ENCODE measurements at places on chromosomes 13 and 19.

DNA sequence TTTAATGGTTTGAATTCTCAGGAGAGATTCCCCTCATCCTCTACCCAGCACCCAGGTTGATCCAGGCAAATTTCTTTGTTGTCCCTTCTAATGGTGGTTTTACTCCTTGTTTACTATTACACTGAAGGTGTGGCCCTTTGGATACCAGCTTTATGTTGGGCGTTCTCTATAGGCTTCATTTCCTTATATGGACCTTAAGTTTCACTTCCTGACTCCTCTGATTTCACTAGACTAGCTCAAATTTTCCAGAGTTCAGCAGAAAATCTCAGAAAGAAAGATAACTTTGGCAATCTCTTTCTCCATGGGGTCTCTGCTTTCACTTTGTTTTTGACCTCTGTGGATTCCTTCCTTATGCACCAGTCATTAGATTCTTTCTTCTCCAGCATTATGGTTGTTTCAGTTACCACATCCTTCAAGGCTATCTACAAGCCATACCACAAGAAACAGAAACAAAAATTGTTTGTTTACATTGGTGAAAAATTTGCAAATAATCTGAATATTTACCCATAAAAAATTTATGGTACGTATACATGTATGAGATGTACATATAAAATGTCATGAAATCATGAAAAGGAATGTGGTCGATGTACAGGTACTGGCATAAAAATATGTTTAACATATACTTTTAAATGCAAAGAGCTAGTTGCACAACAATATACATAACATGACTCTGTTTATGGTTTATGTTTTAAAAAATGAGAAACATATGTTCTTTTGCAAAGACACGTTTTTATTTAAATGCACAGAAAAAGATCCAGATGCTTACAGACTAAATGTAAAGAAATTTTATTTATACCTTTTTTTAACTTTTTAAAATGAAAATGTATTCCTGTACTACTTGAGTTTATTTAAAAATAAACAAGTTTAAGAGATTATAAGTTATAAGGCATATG lies 212.6 kb downstream of the LACC1 start:
- no peak for DNase-seq

- peak; percentile 20 for DNase-seq
Observed at GRCh38 chr13:46728777-46729176, 68.2 kb downstream of the ESD start.

DNA sequence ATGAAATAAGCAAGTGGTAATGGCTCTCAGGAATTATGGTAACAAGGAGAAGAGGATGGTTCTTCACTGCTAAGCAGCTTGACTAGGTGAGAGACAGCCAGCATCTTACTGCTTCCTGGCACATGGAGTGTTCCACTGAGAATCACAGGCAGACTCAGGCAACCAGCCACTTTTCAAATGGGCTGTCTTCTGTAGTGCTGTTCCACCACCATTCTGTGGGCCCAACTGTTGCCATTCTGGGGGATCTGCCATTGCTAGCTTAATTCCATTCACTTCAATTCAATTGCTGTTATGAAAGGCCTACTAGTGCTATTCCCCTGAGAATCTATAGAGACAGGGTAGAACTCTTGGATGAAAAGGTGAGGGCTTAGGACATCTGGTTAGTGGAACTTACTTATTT lies 341.9 kb downstream of the KCNRG start:
- DNase-seq = no peak

DNA sequence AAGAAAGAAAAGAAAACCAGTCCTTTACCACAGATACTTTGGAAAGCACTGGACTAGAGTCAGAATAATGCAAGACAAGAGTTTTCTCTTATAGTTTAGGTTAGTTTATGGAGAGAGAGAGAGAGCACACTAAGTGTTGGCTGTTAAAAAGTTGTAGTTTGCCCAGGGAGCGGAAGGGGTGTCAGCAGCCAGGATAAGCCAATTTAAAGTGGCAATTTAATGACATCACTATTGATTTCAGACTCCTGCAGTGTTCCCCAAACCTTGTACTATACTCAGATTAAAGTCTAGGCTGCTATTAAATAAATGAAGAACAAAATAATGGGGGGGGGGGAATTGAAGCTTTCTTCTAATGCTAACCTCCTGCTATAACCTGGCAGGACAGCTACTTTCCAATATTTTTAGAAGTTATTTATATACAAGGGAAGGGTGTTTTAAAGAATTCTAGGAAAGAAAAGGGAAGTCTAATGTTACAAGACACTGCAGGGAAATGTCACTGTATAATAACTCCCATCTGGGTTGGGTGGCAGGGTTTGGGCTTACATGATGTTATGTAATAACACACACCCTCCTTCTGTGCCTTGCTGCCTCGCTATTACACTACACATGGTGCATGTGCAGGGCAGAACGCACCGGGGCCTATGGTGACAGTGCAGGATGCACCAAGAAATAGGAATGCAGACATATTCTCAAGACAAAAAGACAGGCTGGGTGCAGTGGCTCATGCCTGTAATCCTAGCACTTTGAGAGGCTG lies 19.9 kb downstream of the TPT1 start:
- no peak for DNase-seq

DNA sequence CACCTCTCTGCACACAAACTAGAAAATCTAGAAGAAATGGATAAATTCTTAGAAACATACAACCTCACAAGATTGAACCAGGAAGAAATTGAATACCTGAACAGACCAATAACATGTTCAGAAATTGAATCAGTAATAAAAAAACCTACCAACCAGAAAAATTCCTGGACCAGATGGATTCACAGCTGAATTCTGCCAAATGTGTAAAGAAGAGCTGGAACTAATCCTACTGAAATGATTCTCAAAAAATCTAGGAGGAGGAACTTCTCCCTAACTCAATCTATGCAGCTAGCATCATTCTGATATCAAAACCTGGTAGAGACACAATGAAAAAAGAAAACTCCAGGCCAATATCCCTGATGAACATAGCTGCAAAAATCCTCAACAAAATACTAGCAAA lies 166.7 kb downstream of the RGCC start:
- DNase-seq = no peak

- DNase-seq = no peak
Observed at GRCh38 chr13:28658539-28658795, 463 bp upstream of the POMP start.

DNA sequence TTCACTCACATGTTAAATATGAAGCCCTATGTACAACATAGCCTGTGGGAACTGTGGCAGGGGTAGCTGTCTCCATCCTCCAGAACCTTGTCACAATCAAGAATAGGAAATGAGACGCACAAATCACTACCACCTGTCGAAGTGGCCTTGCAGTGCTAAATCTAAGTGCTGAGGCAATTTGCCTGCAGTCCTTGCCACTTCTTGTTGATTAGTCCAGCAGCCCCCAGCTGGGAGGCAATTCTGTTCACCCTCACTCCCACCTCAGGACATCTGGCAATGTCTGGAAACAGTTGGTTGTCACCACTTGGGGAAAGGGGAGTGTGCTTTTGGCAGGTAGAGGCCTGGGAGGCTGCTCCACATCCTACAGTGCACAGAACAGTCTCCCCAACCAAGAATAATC lies 10.7 kb downstream of the RFX2 start:
- DNase-seq = no peak

- no peak for DNase-seq
Observed at GRCh38 chr13:66098931-66099628, 1131.1 kb downstream of the PCDH9 start.

DNA sequence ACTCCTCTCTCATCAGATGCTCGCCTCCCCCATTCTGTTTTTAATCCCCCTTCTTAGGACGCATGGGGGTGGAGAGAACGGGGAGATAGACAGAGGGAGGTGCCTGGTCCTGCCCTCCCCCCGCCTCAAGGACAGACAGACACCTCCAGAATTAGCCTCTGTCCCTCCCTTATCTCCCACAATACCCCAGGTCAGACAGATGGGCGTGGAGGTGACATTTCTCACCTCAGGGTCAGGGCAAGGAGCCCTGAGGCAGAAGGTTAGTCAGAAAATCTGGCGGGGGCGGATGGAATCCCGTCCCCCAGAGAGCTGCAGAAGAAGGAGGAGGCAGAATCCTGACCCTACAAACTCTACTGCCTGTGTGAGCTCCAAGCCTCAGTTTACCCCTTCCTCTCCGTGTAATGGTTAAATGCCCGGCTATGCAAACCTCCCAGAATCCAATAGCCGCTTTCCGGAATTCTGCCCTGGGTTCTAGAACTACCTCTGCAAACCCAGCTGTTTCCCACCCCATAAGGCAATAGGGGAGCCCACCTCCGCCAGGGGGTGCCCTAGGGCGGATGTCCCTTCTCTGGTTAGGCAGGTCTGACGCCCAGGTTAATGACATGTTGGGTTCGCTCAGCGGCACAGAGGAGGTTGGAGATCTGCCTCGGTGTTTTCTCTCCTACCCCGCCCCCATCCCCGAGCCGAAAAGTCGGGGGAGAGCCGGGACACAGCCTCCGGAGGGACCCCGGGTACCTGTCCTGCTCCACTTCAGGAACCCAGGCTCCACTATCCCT lies 900 bp downstream of the PPP1R13L start:
- peak; percentile 85 for DNase-seq

DNA sequence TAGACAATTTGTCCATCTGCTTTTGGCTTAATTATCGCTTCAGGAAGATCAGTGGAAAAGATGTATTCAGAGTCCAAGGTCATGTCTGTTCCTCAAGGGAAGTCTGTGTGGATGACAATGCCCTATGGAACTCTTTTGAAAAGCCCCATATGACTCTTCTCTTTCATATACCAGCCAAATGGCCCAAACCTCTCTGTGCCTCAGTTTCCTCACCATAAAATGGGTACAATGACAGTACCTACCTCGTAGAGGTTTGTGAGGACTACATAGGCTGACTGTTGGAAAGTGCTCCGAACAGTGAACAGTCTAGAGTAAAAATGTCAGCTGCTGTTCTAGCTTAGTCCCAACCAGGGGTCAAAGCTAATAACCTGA lies 104.6 kb downstream of the COL4A2 start:
- DNase-seq = no peak

- no peak for DNase-seq
Observed at GRCh38 chr13:73365681-73366080, 306.9 kb downstream of the KLF5 start.

DNA sequence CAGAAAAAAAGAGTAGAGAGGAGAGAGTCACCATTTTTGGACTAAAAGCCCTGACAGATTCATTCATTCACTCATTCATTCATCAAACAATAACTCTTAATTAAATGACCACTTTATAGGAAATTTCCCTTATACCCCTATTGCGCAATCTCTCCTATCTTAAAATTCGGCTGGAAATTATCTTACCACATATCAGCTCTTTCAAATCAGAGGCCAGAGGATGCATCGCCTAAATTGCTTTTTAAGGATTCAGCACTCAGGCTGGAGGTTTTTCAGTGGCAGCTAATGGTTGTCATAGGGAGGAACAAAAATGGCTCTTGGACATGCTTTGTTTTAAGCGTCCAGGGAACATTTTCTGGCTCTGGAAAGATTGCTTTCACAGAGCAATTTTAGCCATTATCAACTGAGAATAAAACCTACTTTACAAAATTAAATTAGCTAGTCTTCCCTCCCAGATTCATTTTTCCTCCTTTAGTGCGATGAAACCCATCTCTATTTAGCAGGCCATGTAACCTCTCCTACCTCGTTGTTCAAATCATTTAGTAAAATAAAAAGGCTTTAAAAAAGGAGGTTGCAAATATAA lies 115.2 kb downstream of the OLFM4 start:
- DNase-seq = no peak

- DNase-seq = no peak
Observed at GRCh38 chr13:58160980-58161379, 529.4 kb downstream of the PCDH17 start.

DNA sequence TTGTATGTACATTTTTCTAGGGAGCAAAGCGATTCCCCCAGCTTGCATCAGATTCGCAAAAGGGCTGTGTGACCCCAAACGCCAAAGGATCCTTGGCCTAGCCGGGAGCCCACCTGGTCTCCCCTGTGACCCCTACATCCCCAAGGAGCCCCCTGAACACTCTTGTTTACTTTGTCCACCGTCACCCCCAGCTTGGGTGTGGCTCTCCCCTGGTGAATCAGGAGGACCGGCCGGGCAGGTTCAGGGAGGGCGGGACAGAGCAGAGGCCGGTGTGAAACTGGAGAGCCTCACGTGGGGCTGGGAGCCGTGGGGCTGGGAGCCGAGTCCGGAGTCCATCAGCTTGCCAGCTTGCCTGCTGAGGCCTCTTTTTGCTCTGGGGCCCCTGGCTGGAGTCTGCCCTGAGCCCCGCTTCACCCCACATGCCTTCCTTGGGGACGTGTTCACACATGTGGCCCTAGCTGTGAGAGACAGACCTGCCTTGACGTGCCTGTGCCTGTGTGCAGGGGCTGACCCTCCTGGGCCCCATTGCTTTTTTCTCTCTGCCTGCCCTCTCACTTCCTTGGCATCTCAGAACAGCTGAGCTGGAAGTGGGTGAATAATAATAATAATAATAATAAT lies 2.0 kb downstream of the ITPKC start:
- peak; percentile 60 for DNase-seq

DNA sequence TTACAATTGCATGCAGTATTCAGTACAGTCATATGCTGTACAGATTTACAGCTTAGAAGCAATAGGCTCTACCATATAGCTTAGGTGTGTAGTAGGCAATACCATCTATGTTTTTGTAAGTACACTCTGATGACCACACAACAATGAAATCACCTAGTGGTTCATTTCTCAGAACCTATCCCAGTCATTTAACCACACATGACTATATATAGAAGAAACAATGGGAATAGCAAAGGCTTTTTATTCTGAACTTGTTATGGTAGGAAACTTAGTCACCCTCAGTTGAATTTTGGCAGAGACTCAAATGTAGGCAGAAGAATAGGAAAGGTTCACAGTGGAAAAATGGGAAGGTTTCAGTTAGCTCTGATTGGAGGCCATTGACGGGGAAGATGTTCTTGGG lies 1075.1 kb upstream of the MIR17HG start:
- DNase-seq = no peak

DNA sequence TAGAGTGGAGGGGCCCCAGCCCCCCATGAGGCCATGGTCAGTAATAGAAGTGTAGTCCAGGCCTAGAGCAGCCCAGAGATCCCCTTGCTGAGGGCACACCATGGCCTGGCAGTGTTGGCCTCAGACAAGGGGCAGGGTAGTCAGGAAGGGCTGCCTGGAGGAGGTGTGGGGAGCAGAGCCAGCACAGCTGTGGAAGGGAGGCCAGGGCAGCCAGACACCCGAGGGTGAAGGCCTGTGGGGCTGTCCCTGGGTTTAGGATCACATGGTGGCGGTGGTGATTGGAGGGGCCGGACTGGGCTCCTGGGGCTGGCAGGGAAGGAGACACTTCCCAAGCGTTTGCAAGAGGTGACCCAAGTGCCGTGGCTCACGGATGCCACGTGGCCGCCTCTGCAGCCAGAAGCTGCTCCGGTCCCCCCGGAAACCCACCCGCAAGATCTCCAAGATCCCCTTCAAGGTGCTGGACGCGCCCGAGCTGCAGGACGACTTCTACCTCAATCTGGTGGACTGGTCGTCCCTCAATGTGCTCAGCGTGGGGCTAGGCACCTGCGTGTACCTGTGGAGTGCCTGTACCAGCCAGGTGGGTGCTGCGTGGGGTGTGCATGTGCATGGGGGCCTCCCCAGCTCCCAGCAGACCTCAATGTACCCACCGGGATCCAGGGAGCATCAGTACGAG lies 11.6 kb upstream of the TEKTIP1 start:
- DNase-seq = no peak

DNA sequence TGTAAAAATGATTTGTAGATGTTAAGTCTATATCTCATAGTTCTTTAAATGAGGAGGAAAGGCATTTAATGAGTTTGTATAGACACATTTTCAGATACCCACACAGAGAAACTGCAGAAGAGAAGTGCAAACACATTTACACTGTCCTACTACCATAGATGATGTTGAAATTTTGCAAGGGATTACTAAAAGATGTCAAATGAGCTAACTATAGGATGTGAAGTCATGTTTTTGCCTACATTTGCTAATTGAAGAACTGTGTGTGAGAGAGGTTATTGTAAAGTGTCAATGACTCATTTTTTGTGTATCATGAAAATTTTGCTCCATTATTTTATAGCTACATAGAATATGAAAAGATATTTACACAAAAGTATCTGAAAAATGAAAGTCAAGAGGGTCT lies 178.9 kb downstream of the ITGBL1 start:
- DNase-seq = no peak
